ENCODE measurements at places on chromosomes 4 and X.

DNA sequence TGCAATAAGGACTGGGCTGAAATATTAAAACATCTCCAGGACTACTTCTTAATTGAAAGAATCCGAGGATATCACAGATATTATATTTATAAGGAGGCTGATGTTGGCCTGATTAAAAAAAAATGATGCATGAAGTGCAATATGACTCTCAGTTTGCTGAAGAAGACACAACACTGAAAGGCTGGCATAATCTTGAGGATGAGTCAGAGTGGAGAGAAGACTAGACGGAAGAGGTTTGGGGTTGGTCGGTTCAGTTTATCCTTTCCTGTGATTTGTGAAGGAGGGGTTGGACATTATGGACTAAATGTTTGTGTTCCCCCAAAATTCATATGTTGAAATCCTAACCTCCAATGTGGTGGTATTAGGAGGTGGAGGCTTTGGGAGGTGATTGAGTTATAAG lies 170.3 kb downstream of the CORIN start:
- DNase-seq = no peak

- DNase-seq = no peak
Observed at GRCh38 chrX:40385682-40386081, 195.1 kb upstream of the ATP6AP2 start.

DNA sequence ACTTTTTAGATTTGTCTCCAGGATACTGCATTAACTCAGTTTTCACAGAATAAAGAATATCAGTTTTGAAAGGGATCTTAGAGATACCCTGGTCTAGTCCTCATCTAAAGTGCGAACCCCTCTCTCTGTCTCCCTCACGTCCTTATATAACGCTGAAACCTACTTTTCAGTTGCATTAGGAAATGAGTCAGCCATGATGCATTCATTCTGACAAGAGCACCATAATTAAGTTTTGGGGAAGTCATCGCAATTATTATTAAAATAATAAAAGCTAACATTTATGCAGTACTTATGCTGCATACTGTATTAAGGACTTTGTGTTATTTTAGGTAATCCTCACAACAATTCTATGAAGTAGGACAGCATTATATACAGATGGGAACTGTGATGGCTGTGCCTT lies 116.1 kb downstream of the REELD1 start:
- DNase-seq = no peak

DNA sequence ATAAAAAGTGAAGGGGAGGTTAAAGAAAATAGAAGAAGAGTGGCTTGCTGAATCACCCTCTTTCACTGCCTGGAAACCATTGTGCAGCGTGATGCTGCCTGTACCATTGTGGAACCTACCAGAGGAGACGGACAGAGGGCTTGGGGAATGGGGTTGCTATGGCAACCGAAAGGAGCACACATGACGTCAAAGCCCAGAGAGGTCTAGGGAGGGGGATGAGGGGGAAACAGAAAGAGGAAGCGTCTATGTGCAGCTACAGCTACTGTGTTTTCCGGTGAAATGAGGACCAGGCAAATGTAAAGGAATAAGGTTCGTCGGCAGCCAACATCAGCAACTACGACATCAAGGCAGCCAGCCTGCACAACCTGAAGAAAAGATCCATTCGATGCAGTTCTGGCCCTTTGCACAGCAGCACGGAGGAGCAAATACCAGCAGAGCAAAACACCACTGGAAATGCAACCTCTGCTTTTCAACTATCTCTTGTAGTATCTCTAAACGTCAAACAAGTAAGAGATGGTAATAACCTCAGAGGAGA lies at the start of gene MAPK10:
MAPK10 (minus strand) TSS at position 110 of the 535 bp plus-strand sequence.
- DNase-seq = peak; percentile 71

DNA sequence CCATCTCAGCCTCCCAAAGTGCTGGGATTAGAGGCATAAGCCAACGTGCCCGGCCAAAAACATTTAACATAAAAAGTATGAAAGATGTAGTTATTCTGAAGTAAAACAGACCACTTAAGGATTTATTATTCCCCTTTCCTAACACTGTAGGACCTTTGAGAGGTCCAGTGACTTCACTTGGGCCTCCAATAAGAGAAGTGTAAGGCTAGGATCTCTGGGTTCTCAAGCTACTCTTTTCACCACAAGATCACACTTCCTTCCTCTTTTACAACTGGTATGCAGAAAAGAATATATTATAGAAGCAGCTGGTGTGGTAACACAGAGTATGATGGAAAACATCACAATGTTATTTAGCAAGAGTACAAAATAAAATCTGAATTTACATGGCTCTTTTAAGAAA lies 30.2 kb upstream of the CCNG2 start:
- no peak for DNase-seq
